ENCODE measurements at places on chromosomes 11 and 22.

DNA sequence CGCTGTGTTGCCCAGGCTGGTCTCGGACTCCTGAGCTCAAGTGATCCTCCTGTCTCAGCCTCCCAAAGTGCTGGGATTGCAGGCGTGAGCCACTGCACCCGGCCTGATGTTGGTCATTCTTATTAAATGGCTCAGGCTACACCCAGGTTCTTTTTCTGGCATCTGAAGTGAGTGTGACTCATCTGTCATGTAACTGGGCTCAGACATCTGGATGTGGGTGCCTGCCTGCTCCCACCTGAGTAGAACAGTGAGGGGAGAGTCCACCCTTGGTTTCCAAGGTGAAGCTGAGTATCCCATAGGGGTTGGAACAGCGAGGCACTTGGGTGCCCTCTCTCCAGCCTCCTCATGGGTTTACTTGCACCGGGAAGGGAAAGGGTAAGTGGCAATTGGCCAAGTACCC is 36.7 kb upstream of the EIF3D start:
- no peak for DNase-seq

DNA sequence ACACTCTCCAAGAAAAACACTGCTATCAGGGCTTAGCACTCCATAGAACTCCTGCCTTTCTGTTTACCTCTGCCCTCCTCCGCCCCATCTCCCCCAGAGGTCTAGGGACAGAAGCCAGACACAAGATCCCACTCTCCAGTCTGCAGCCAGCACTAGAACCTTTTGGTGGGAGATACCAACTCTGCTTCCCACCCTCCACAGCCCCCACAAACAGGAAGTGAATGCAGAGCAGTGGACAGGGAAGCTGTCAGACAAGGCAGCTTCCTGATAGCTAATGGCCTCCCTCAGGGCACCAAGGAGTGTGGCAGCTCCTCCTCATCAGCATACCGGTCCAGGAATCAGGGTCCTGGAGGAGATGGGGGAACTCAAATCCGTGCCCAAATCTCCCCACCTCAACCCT is 5.1 kb downstream of the SCN4B start:
- no peak for DNase-seq

GRCh38 chr22:48898524-48899250 is 929.0 kb downstream of the BRD1 start:
- no peak for DNase-seq

DNA sequence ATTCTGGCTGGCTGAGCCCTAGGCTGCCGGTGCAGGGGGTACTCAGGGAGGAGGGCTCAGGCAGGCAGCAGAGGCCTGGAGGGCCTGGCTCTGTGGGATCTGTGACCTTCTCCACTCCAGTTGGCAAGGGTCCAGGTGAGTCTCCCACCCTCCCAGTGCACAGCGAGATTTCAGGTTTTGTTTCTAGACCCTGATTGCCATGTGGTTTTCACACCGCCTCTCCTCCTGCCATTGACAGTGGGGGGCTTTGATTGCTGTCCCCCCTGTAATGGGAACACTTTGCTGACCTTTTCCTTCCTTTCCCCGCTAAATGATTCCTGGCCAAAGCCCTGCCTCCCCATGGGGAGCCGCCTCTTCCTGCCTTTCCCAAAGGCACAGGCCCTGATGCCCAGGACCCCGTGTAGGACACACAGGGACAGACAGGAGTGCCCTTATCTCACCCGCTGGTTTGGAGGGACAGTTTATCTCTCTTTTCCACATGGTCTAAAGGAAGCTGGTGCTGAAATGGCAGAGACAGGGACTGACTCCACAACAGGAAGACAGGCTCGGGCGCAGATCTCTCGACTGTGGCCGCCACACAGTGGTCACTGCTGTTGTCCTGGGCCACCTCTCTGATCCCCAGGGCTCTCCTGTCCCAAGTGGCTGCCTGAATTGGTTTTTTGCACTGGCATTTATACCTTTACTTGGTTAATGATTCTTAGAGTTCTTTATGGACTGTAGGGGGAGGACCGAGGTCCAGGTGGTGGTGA is 43.4 kb downstream of the BCR start:
- no peak for DNase-seq

- DNase-seq, result no peak
Measured at GRCh38 chr11:132408877-132409276, 1038.5 kb downstream of the NTM start.

- no peak for DNase-seq
Measured at GRCh38 chr11:64989416-64989815, 7.4 kb downstream of the BATF2 start.

DNA sequence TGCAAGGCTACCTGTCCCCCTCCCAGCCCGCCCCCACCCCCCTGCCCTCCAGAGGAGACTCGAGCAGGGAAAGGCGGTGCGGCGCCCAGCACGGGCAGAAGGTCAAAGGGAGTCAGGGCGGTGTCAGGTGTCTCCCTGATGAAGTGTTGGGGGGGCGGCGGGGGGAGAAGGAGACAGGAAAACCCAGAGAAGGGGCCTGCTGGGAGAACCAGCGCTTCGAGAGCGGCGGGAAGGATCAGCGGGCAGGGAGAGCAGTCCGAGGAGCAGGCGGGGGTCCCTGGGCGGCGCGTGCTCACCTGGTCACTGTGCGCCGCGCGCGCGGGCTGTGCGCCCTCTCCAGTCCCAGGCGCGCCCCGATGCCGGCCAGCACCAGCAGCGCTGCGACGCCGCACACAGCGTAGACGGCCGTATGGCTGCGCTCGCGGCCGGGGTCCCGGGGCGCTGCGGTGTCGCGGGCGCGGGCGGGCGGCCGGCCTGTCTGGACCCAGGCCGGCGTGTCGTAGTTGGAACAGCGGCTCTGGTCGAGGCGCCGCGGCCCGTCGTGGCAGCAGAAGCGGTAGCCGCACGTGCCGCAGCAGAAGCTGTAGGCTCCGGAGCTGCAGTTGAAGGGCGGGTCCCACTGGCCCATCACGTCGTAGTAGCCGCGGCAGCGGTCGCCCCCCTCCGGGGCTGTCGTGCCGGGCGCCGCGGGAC is 886 bp downstream of the SHISA8 start:
- no peak for DNase-seq

DNA sequence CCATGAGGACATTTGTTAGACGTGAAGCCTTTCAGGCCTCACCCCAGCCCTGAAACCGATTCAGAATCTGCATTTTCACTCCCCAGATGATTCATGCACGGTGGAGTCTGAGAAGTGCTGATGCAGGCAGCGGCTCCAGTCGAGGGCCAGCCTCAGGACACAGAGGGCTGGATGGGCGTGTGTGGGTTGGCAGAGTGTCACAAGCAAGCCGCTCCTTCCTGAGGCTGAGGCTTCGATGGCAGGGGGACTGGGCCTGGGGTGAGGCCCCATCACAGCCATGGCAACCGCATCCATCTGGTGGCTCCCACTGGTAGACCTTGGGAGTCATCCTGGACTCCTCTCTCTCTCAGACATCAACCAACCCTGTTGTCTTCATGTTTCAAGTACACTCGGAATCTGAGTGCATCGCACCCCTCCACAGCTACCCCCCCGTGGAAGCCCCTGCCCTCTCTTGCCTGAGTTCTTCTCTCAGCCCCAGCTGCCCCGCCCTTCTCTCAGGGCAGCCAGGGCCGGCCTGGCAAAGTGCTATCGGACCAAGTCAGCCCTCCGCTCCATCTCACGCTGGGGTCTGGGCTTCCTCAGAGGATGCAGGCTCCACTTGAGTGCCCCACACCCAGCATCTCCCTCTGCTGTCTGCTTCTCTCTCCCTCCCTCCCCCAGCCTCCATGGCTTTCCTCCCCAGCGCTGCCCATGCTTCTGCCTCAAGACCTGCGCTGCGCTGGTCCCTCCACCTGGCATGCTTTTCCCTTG is 10.6 kb downstream of the KCNC1 start:
- DNase-seq, result no peak

GRCh38 chr11:3849297-3849874 is 6.1 kb upstream of the STIM1 start:
- DNase-seq, result no peak

DNA sequence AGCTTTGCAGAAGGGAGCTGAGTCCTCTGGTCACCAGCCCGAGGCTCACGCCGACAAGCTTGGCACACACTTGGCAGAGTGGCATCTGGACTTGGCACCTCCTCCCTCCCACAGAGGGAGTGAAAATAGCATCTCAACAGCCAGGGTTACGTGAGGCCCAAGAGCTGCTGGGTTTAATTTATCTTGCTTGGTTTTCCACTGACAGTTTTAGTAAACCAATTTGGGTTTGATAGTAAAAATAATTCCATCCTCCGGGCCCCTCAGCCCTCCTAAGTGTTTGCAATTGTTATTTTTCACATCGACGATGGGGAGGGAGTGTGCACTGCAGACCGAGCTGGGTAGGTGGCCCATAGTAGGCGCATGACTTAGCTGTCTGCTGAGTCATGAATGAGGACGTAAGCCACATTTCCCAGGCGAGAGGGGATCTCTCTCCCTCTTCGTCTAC is 107.6 kb upstream of the ASPHD2 start:
- no peak for DNase-seq

DNA sequence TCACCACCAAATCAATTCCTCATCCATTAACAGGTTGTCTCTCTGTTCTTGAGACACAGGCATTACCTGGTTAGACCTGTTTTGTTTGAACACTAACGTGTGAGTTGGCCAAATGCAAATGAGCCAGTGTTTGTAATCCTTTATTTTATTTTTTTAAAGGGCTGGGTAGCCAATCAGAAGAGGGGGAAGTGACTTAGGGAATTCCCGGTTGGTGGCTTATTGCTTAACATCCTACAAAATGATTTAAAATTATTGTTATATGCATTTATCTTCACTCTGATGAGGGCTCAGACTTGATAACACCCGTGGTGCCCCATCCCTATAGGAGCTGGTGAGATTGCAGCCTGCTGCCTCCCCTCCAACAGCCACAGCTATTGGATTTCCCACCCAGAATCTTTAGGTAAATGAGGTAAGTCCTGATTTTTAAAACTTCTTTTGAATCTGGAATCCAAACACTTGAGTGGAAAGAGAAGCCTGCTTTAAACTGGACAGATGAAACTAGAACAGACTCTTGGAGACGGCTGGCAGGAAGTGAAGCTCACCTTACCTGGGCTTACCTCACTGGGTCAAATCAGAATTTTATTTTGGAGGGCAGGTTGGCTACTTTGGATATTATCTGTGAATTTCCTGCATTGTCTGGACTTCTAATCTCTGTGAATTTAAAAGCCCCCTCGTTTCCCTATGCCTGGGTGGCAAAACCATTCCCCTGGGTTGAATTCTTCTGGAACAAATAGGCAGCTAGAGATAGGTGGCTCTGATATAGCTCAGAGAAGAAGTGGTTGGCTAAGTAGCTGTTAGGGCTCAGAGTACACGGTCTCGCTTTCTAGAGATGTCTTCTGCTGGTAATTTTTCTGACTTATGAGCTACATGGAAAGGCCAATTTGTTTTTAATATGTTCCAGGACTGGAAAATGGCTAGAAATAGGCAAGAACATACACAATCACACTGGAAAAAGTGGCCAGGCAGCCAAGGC is at the start of gene EHF:
EHF (plus strand) TSS at position 274 of the 973 bp plus-strand sequence. CDS start 21,538 bp downstream, outside the sequence.
- DNase-seq, result peak; percentile 92

DNA sequence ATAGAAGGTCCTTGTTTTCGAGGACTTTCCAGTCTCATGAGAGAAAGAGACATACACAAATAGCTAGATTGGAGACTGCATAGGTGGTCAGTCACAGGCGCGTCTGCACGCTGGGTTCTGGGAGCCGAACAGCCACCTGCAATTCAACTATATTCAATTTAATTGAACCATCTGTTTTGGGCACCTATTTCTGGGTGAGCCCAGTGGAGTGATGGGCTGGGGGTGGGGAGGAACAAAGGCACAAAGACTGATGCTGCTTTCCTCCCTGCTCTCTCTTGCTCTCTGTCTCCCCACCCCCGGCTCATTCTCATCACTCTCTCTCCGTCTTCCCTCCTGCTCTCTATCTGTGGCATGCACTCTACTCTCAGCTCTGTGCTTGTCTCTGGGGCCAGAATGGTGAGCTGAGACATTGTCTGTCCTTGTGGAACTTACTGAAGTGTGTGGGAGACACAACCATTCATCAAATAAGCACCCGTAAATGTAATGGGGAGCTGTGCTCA is 48.1 kb upstream of the B3GAT1 start:
- DNase-seq, result no peak

DNA sequence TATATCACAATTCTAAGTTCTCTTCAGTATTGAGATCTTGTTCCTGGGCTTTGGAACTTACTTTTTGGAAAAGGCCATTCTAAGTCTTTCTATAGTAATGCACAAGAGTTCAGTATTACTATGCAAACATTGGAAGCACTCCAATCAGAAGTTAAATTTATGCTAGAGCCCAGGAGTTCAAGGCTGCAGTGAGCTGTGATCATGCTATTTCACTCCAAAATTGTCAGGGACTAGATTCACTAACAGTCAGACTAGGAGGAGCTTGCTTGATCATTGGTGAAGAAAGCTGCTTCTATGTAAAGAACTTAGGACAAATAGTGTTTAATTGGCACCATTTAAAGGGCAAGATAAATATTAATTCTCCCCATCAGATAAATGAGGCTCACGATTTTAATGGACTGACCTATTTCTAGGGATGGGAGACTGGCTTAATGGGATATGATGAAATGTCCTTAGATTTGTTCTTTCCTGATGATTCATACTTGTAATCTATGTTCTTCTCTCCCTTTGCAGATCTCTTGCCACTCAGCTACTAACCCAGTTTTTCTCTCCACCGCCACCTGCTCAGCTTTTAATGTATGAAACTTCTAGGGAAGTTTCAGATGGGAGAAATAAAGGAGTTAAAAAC is 32.6 kb upstream of the TMEM123 start:
- DNase-seq, result no peak
